Brain pericyte (primary cell): ENCODE measurements at places on chromosomes 6 and 20.

- no peak for DNase-seq
These were observed 3.3 kb downstream of the ZSWIM3 start for GRCh38 chr20:45860560-45861220.

DNA sequence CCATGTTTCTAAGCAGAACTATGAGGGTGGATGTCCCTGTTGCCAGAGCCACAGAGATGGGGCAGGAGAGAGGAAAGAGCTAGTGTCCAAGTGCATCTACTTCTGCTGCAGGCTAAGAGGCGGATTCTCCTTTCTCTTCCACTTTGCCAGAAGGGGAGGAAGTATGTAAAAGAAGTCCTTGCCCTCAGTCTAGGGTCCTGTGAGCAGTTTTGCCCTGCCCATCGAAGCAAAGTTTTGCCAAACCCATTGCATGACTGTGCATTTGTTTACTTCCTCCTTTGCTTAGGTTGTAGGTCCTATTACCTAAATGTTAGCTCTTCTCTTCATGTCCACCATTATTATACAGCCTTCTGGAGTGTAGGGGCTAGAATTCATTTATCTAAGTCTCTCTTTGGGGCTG, 106.2 kb upstream of the ARMC2 start:
- no peak for DNase-seq

- no peak for DNase-seq
These were observed 20.2 kb upstream of the NAA20 start for GRCh38 chr20:19996917-19997316.

- DNase-seq: no peak
These were observed 32.1 kb upstream of the PPP1R3G start for GRCh38 chr6:5053038-5053437.

DNA sequence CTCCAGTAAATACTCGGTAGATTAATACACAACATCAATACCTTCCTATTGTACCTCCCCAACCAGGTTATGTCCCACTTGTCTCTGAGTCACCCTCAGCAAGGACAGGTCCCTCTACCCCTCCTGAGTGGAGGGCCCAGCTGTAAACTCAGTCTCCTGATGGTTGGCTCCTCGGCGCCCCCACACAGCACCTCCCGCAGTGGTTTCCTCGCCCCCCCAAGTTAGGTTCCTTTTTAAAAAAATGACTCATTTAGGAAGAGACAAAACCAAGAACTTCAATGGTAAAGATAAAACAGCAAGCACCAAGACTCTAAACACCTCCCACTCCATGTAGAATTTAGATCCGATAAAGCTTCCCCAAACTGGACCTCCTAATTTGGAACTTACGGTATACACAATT, 83.5 kb downstream of the TRERF1 start:
- DNase-seq: no peak

GRCh38 chr6:35435074-35435837, 16.9 kb upstream of the FANCE start:
- no peak for DNase-seq

DNA sequence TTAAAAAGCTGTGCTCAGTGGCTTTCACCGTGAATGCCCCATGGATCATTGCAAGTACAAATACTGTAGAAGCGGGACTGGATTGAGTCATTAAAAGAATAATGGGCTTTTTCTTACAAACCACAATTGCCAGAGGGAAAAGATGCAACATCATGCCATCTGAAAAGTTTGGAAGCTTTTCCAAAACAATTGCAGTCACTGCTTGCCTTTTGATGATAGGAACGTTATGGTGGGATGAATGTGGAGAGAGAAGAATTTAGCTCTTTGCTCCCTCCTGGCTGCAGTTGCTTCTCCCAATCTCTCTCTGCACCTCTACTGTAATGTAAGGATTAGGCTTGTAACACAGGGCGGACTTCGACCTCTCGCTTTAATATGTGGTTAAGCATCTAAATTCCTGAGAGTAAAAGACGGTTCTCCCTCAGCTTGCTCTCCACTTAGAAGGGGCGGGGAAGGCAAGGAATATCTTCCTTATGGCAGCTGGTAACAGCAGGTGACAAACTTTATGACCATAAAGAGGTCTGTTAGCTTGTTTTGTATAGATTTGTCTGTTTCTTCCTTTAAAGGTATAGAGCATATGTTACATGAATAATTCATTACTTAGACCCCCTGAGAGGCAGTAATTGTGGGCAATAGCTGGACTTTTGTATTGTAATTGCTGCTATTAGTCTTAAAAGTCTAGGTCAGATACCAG, 376.1 kb downstream of the UTRN start:
- DNase-seq: no peak

DNA sequence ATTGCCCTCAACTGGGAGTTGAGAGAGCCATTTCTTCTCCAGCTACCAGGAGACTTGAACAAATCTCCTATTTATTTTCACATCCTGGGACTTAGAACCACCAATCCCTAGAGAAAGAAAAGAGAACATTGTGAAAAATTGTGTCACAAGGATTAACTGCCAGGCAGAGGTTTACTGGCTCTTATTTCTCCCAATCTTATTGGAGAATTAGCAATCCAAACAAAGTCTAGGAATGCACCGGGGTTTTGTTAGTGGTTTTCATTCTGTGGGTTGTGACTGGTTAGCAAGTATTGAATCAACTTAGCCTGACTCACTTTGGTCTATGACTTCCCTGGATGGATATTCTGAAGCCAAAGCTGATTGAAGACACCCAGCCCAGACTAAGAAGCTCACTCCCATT, 21.2 kb upstream of the ENPP5 start:
- DNase-seq: no peak

GRCh38 chr20:20303742-20304141, 64.2 kb upstream of the INSM1 start:
- no peak for DNase-seq
